NCI-H510A treated with DMSO at 0.1 percent for 48 hours (cell line): ENCODE measurements at places on chromosomes 1 and 21.
A peak's percentile ranks its signal among the peaks of the same experiment; 100 is the strongest.

DNA sequence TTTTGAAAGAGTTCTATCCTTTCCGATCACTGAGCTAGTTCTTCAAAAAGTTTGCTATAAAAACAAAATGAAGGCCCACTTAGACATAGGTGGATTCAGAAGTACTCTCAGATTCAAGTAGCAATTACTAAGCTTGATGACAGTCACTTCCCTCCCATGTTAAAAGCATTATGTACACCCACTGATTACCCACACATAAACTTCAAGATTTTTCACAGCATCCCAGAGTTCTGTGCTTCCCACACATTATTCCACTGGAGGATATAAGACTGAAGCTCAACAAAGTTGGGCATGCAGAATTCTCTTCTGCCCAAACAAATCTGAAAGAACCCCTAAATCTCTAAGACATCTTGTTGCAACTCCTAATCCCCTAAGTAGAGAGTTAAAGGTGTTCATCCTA, 29.5 kb downstream of the VAMP4 start:
- no peak for DNase-seq

- no peak for DNase-seq
These were observed 181.2 kb upstream of the CSF3R start for GRCh38 chr1:36663772-36664430.

DNA sequence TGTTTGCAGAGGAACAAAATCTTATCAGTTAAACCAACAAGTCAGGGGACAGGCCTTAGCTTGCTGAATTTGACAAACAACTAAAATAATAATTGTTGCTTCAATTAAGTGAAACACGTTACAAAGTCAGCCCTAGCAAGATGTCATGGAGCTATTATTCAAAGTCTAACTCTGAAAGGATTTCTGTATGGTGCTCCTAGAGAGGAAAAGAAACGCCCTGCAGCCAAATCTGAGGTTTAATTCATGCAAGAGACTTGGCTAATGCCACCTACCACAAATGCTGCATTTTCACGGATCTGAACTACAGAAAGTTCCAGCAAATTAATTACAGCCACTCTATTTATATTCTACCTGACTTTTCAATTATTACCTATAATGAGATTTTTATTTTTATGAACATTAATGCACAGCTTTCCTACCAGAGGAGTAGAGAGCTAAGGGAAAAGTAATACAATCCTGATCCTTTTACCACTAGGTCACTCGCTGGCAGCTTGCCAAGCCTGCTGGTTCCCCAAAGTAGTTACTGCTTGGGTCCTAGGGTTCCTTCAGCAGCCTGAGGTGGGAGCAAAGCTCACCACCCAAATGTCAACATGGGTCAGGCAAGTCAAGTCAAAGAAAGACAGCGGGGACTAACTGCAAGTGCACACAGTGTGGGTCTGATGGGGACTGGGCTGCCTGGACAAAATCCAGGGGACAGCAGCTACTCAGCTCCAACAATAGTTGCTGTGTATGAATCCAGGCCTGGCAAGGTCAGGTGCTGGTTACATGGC, 8.5 kb downstream of the COLGALT2 start:
- DNase-seq, result no peak

GRCh38 chr1:156155756-156156510, 2.5 kb downstream of the SEMA4A start:
- no peak for DNase-seq

- peak; percentile 65 for DNase-seq
These were observed 1.0 kb downstream of the DDAH1 start for GRCh38 chr1:85463731-85464496.

GRCh38 chr1:71918630-71919029, 363.7 kb downstream of the NEGR1 start:
- DNase-seq, result no peak

DNA sequence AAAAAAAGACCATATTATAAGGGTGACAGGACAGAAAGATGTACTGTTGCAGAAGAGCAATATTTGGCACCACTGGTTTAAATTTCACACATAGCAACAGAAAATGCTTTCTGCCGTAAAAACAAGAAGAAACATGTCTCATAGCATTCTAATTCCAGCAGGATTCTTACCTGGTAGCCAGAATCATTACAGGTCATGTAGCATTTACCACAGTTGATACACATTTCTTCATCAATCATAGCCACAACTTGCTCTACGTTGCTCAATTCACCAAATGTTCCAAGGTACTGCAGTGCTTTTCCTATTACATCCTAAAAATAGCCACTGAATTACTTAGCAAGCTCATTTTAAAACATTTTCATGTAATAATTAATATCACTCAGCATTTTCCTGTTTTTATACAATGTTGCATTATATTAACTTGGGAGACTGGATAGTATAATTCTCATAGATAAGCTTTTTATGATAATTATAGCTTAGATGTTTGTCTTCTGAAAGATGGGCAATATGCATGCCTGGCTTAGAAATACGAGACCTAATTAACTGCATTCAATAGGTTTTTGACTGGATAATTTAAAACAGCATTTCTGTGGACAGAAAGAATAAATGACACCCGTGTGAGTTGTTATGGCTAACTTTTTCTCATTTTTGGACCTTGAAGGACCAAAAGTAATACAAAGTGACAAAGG, 360.7 kb downstream of the PTBP2 start:
- no peak for DNase-seq

DNA sequence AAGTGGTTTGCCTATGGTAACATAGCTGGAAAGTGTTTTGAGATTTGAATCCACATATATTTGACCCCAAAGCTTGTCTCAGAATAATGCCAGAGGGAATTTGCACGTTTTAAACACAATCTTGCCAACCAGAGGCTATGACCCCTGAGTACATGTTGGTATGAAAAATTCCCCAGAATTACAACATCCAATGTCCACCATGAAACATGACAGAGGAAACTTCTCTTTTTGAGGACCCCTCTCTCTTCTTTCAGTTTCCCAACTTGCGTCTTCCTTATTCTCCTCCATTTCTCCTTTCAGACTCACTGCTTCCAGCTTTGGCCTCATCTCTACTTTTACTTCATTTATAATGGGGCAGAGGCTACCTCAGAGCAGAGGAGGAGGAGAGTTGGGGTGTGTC, 5.5 kb upstream of the KCNJ9 start:
- no peak for DNase-seq

DNA sequence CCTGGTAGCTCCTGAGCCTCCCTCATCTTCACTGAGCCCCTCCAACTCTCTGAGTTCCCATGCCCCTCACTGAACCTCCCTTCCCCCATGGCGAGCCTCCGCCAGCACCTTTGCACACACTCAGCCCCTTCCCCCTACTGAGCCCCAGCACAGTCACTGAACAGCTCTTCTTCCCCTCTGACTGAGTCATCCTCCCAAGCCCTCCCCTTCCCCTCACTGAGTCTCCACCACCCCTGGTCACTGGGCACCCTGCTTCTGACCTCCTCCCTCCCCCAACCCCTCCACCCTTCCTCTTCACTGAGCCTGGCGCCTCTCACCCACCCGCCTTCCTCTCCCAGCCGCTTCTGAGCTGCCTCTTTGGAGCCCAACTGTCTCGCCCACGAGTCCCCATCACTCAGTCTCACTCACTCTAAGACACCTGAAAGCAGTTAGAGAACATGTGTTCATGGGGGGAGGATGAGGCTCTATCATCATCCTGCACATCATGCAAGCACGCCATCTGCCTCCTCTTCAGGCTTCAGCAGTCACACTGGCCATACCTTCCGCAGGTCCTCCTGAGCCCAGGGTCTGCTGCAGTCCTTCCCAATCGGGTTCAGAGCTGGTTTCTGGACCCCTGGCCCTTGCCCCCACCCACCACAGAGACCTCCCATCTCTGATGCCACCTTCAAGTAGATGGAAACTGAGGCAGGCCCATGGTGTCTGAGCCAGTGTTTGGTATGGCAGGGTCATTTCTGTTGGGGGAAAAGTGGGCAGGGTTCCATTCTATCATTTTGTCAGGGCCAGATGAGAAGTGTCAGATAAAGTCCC, 2.0 kb upstream of the TRNP1 start:
- DNase-seq, result no peak

GRCh38 chr1:164587617-164588501, 28.9 kb downstream of the PBX1 start:
- DNase-seq, result peak; percentile 59

GRCh38 chr1:5109633-5110032, 455.2 kb downstream of the AJAP1 start:
- DNase-seq, result peak; percentile 37

- DNase-seq, result no peak
These were observed 316.2 kb upstream of the CXADR start for GRCh38 chr21:17196623-17197022.

- DNase-seq, result no peak
These were observed 87.5 kb upstream of the FMN2 start for GRCh38 chr1:240004086-240004749.
